ENCODE measurements at places on chromosomes 5 and 9.

DNA sequence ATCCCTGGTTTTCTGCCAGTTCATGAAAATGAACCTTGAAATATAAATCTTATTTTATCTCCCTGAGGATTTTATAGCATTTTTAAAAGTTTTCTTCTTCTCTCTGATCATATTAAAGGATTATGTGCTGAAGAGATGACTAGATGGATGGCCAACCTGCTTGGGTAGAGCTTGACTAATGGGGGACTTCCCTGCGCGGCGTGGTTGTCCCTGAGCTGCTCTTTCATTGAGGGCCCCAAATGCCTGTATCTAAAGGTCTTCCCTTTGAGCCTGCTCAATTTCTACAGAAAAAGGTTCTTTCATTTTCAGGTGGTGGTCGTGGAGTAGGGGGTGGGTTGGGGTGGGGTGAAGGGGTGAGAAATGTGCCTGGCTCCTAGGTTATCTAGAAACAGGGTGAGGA is 20.5 kb upstream of the CDKN2AIPNL start:
- DNase-seq, result no peak

DNA sequence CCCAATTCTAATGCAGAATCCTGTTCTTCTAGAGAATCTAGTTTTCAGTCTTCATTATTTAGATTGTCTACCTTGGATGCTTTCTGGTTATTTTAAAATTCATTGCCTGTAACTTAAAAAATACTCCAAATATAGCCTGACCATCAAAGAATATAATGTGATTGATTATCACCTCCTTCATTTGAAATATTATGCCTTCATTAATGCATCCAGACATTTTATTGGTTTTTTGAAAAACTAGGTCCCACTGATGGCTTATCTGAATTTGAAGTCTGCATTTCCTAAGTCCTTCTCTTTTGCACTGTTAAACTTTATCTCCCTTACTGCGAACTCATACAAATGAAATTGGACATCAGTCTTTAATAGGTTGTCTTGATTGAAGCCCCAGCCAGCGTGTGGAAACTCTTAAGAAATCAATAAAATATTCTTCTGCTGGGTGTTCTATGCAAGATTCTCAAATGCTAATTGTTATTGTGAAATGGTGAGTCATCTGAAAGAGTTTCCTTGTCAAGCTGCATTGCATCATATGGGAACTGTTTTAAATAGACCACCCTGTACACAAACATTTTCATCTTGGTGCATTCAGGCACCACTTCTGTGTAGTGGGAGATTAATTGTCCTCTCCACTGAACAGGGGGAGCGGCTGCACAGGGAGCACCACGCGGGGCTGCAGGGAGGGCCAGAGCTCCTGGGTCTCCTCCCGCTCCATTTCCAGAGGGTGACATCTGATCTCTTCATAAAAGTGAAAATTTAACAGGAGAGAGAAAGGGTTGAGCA is 92.3 kb upstream of the FANCC start:
- DNase-seq, result no peak

DNA sequence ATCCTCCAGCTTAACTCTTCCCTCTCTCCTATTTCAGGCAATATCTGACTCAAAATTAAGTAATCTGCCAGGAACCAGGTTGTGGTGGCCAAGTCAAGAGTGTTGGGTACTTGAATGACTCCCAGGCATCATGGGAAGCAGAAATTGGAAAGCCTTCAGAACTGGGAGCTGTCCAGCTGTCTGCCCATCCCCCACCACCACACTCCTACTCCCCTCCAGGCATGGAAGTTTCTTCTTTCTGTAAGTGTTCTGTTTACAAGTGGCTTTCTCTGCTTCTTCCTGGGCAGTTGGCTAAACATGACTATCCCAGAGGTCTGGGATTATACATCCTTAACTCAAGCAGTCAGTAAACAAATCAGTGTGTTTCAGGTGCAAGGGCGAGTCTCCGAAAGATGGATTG is 14.6 kb upstream of the PBX3 start:
- DNase-seq, result no peak

DNA sequence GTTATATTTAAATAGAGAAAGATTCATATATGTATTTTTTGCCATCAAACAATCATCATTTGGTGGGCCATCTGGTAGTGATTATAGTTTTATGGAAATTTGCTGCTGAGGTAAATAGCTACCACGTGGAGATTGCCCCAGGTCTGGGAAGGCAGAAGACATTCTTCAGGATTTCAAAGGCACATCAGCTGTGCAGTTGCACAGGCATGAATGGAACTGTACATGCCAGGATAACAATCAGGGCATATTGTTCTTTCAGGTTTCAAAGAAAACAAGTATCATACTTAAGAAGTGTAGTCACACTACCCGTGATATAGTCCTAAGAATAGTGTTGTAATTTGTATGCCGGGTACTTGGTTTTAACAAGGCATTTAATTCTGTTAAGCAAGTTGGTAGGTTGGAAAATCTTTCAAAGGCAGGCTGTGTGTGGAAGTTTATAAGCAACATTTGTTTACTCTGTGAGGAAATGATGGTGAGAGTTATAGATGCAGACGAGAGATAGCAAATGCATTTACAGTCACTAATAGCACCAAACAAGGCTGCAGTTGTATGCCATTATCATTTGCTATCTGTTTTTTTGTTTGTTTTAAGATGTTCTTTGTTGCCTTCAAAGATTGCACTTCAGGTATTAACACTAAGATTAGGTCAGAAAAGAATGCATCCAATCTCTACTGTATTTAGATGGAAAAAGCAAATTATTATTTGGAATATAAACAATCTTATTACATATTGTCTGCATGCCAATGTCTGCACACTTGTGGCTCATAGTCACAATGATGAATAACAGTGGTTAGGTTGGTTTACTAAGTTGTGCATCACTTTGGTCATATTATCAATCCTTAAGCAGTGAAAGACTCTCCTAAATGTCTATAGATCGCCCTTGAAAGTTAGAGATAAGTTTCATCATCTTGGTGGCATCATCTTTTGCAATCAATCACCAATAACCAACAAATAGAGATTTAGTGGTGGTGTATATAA is 55.3 kb downstream of the RPS23 start:
- no peak for DNase-seq

DNA sequence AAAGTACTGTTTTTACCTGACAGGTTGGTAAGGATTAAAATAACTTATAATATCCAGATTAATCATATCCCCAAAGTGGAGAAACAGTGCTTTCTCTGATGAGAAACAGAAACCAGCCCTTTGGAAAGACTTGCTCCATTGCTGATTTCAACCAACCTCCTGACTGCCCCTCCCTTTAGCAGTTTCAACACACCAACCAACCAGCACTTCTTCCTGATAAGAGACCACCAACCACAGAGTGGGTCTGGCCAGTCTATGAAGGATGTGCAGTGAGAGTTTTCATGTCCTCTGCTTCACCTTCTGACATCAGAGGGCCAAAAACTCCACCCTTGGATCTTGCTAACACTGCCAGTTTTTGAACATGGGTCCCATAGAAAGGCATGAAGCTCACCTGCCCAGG is 28.1 kb downstream of the RIGI start:
- no peak for DNase-seq

- no peak for DNase-seq
These were observed 26.2 kb downstream of the PTCD2 start for GRCh38 chr5:72346398-72346797.

DNA sequence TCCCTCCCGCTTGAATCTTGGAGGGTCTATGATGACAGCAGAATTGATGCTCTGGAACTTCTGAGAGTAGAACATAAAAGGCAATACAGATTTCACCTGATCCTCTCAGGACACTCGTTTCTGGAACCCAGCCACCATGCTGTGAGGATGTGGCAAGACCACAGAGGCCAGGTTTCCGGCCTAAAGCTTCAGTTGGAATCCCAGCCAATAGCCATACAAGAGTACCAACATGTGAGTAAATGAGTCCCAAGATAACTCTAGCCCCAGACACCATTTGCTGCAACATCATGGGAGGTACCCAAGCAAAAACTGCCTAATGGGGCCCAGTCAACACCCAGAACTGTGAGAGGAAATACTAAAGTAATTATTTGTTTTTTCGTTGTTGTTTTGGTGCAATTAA is 65.7 kb upstream of the MARCHF11 start:
- no peak for DNase-seq

- DNase-seq, result no peak
These were observed 672 bp downstream of the PAXX start for GRCh38 chr9:136992819-136993369.

GRCh38 chr5:143484601-143485000 is 81.1 kb upstream of the NR3C1 start:
- no peak for DNase-seq

GRCh38 chr5:80147119-80147815 is 108.6 kb downstream of the SERINC5 start:
- no peak for DNase-seq
